ENCODE measurements at places on chromosomes 1 and 21.

GRCh38 chr1:30378991-30379581 lies 344.3 kb downstream of the MATN1 start:
- no peak for DNase-seq

- peak; percentile 48 for DNase-seq
These were observed at the start of gene LPAR3 for GRCh38 chr1:84892705-84893618. LPAR3 (minus strand) TSS chr1:84893206; CDS start chr1:84866120, 27,086 bp downstream.

GRCh38 chr1:73784026-73784425 lies 413.9 kb downstream of the LRRIQ3 start:
- no peak for DNase-seq

- DNase-seq, result no peak
These were observed 95.0 kb upstream of the MROH9 start for GRCh38 chr1:170840371-170840770.

DNA sequence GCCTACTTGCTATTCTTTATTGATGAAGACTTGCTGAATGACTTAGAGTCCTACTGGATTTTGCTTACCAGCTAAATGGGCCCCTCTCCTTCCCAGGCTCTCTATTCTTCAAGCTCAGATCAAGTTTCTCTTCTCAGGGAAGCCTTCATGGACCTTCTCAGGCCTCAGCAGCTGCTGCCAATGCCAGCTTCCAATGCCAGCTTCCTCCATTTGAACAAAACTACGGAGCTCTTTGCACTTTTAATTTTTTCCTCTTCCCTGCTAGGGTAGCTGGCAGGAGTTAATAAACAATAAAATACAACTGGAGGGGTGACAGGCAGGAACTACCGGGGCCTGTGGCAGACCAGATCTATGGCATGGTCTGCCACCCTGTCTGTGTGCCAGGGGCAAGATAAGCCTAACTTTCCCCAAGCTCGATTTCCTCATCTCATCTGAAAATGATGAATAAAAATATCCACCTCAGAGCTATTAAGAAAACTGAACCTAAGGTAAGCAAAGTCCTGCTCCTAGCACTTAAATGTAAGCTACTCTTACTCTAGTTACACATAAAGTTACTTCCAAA lies 995 bp upstream of the IPO13 start:
- DNase-seq, result no peak

DNA sequence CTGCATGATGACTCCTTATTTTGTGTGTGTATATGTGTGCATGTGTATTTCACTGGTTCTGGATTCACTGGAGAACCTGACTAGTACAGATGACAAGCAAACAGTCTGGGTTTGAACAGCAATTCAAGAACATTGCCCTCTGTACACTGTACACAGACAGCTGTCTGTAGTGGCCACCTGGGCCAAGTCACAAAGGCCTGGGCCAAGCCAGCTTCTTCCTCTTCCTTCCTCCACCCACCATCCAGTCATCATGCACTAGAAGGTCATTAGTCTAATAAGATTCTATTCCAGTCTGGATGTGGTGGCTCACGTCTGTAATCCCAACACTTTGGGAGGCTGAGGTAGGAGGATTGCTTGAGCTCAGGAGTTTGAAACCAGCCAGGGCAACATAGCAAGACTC lies 155.9 kb downstream of the ELAVL4 start:
- DNase-seq, result no peak

DNA sequence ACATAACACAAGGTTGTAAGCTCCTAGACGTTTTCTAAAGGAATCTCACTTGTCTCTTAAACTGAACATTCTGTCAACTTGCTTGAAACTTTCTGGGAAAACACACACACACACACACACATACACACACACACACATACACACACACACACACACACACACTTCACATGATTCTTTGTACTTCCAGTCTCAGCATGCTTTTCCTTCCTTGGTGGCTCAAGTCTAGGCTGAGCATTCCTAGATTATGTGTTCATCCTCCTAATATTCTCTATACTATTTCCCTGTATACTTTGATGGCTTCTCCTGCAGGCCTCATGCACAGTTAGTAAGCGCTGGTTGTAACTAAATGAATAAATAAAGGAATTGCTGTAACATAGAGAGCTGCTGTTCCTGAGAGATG lies 372.1 kb downstream of the PTPRC start:
- no peak for DNase-seq

DNA sequence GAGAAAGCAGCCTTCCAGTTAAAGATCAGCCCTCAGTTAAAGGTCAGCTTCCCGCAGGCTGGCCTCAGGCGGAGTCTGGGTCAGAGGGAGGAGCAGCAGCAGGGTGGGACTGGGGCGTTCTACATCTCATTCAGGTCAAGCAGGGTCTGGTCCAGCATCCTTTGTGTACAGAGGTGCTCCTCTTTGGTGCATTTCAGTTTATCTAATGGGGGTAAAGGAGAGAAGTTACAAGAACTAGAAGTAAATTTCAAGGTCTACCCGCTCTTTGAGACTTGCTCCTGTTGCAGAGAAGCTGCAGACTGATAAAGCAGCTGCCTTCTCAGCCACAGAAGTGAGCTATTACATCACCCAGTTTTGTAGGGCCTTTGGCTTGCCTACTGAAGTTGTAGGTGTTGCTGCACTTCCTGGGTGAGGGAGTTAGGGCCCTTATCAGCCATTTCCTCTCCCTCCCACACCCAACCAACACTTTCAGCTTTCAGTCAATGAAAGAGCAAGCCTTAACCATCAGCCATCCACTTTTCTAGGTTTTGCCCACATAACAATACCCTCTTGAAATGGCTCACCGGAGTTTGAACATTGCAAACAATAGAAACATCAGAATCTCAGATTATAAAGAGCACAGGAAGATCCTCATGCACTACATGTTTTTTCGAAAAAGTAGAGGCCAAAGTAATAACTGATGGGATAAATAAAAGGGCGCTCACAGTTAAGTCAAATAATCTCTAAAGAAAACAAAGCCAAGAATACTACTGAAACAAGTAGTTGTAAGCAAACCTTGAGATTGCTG lies 2.8 kb upstream of the NUP210L start:
- DNase-seq, result peak; percentile 73
